Stimulated activated CD4-positive, alpha-beta T cell treated with anti-CD3 and anti-CD28 coated beads, Interleukin-1b, Interleukin-23, amount 100 ng/mL, for 1 hour (primary cell): ENCODE measurements at places on chromosomes 3 and 15.

DNA sequence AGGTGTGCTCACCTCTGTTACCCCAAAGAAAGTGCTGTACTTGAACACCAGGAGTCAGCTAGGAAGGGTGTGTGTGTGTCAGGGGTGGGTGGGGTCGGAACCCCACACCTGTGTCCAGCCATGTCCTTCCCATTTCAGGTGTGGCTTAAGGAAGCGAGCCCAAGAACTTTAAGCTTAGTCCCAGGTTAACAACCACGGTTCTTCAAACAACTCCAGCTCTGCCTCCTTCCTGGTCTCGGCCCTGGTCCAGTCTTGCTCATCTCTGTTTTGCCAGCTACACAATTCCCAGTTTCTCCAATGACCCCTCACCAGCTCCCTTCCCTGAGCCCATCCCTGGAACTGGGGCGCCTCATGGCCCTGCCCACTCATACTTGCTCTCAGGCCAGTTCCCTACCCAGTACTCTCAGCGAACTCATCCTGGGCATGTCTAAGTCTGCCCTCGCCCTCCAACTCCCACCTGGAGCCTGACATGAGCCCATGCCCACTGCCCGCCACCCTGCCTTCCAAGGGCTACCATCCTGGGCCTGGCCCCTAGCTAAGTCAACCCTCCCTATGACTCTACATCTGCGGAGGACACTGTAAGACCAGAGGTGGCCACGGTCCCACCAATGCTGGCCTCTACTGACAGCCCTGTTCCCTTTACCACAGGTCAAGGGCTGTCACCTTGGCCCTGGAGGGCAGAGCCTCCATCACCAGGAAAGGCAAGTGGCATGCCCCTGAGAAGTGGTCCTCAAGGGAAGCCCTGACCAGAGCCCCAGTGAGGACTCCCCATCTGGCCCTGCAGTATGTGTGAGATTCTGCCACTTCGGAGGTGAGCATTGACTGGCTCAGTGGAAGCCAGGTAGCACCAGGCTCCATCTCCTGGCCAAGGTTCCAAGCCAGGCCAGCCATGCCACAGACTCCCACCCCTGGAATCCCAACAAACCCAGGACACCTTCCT is 9.2 kb downstream of the POC1A start:
- DNase-seq: no peak

DNA sequence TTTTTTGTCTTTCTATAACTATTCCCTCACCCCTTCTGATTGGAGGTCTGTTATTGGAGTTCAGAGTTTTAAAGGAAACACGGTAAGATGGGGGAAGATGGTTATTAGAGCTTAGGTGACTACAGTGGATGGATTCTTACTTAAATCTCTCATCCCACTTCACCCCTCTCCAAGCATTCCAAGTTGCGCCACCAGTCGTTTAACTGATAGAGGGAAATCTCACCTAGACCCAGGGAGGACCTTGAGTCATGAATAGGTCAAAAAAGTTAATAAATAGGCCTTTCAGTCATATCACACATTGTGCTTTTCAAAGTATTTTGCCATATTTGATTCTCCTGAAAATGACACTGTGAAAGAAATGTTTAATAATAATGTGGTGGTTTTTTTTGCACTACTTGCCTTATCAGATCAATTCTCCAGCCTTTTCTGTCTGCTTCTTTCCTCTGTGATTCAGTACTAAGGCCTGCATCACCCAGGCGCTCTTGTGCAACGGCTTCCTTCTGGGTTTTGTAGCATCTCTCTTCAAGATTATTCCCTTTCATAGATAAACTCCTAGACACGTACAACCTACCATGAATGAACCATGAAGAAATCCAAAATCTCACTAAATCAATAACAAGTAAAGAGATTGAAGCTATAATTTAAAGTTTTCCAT is 100.4 kb upstream of the TGFBR2 start:
- no peak for DNase-seq

GRCh38 chr3:32780735-32781210 is 37.0 kb upstream of the TRIM71 start:
- no peak for DNase-seq

- DNase-seq: no peak
Observed at GRCh38 chr3:175433026-175433674, 574.0 kb downstream of the NAALADL2 start.

- no peak for DNase-seq
Observed at GRCh38 chr3:134312072-134312872, 61.6 kb upstream of the RYK start.

DNA sequence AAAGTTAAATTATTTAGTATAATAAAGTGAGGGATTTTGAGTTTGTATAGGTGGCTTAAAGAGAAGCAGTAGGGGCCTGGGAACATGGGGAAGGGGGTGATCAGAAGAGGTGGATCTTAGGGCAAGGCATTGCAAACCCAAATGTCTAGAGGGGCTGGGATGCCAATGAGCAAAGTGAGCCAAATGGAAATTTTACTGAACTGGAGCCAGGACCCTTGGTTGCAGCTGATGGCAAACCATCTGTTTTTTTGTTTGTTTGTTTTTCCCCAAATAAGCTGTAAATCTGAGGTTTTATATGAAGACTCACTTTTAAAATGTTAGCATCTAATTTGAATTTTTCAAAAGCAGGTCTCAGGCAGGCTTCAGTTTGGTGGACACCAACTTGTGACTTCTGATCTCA is 14.8 kb upstream of the PARP14 start:
- DNase-seq: no peak

DNA sequence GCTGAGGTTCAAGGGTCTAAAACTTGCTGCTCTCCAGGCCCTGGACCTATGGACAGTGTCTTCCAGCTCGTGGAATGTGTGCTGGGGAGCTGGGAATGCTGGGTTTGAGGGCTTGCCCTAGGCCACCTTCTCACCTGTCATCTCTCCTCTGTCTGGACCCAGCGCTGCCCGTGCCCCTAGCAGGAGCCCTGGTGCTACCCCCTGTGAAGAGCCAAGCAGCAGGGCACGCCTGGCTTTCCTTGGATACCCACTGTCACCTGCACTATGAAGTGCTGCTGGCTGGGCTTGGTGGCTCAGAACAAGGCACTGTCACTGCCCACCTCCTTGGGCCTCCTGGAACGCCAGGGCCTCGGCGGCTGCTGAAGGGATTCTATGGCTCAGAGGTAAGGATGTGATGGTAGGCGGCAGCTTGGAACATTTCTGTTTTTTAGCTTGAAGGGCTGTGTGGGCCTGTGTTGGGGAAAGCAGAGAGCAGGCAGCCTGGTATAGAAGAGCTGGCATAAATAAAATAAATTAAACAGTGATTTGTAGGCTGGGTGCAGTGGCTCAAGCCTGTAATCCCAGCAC is 5.1 kb downstream of the CHRD start:
- DNase-seq: no peak

DNA sequence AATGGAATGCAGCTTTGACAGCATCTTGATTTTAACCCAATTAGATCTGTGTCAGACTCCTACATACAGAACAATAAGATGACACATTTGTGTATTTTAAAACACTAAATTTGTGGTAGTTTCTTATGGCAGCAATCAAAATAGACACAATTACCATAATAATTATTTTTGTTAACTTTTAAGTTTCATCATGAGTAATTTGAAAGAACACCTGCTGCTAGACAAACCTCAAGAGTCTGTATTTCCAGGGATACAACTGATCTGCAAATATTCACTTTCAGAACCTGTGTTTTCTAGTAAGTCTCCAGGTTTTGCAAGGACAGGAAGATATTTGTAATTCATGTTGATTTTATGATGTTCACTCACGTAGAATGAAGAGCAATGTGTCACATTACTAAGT is 736.8 kb downstream of the DIPK2A start:
- no peak for DNase-seq

GRCh38 chr15:31517711-31518110 is 191.1 kb downstream of the KLF13 start:
- DNase-seq: no peak

DNA sequence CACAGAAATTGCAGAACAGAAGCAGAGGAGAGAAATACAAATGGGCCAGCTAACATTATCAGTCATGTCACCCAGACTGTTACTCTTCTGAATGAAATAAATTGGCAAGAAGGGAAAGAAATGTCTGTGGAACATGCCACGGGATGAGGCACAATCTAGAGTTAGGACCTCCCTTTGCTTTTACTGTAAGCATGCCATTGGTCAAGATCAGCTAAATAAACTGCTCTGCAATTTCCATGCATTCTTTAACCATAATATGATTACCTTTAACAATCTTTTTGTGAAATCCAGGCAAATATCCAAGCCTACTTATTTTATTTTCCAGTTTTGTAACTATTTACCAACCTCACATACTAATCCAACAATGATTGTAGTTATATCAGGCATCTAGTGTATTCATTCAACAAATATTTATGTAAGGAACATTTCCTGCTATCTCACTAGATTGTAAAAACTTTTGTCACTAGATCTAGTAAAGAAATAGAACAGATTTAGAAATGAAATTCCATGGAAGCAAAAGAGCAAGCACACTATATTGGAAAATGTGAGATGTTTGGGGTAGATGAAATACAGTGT is 383.4 kb downstream of the MECOM start:
- DNase-seq: no peak

DNA sequence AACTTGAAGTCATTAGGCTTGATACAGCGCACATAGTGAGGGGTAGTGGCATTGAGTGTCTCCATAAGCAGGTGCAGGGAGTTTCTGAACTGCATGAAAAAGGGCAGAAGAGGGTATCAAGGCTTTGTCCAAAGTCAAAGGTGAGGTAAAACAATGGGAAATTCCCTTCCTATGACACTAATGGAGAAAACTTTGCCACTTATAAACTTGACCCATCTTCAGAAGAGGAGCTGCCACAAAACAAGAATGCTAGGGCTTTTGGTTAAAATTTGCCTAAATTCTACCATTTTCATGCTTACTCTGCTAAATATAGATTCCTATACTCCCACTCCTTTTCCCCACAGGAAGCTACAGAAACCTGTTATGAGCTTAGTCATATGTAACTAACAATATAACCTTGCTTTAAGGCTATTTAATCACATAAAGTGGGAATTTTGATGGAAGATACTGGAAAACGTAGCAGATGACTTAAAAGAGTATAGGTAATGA is 87.5 kb upstream of the MYO5C start:
- no peak for DNase-seq

GRCh38 chr15:31241888-31242522 is 84.6 kb upstream of the KLF13 start:
- DNase-seq: no peak

GRCh38 chr3:170171563-170171962 is 10.0 kb downstream of the PHC3 start:
- no peak for DNase-seq

GRCh38 chr3:183381179-183381578 is 47.2 kb downstream of the MCF2L2 start:
- no peak for DNase-seq

DNA sequence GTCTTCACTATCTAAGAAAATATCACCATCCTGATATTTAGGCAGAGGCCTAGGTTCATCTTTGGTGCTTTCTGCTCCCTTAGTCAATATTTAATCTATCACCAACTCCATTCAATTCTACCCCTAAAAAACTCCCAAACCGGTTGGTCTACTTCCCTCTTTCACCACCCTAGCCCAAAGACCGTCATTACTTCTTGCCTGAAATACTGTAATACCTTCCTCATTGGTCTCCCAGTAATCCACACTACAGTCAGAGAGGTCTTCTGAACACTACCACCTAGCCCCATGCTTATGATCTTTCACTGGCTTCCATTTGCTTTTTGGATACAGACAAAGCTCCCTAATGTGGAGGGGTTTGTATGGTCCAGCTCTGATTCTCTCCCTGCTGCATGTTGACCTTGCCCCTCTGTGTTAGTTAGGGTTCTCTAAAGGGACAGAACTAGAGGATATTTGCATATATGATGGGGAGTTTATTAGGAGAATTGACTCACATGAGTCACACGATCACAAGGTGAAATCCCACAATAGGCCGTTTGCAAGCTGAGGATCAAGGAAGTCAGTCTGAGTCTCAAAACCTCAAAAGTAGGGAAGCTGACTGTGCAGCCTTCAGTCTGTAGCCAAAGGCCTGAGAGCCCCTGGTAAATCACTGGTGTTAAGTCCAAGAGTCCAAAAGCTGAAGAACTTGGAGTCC is 36.4 kb upstream of the ATP2C1 start:
- no peak for DNase-seq

DNA sequence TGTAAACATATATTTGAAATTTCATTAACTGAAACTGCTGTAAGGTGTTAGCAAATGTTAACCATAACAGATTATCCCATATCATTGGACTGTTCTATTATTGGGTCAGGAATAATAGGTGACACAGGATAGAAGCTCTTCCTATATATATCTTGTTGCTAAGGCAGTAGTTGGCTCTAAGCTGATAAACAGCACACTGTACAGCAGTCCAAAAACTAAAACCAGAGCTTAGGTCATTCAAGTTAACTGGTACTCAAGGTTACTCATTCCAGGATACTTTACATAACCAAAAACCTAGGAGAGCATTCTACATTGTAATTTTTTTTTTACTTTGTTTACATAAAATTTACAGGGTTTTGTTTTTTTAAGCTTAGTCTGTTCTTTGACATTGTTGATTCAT is 8.9 kb downstream of the DNAJC19 start:
- no peak for DNase-seq

DNA sequence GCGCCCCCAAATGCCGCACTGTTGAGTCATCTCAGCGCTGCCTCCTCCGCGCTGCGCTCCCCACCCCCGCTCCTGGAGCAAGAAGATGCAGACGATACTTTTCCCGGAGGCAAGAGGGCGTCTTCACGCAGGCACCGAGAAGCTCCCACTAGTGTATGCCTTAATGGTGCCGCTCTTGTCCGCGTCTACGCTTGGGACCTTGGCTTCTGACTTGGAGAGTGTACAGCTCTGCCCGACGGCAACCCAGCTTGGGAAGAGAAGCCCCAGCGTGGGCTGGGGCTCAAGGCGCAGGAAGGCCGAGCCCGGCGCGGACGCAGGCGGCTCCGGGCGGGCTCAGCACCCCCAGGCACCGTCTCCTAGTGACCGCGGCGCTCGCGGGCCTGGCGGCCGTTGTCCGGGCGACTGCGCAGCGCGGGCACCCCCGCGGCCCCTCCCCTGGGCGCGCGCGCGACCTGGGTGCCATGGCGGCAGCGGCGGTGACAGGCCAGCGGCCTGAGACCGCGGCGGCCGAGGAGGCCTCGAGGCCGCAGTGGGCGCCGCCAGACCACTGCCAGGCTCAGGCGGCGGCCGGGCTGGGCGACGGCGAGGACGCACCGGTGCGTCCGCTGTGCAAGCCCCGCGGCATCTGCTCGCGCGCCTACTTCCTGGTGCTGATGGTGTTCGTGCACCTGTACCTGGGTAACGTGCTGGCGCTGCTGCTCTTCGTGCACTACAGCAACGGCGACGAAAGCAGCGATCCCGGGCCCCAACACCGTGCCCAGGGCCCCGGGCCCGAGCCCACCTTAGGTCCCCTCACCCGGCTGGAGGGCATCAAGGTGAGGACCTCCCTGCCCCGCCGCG is at the start of gene P4HTM:
Gene P4HTM, plus strand, starts transcription at position 446 of the 840 bp plus-strand sequence. Its CDS starts 16 bp downstream, at position 462.
- peak; percentile 69 for DNase-seq
